Common myeloid progenitor, CD34-positive (primary cell): ENCODE measurements at places on chromosomes 4 and X.

DNA sequence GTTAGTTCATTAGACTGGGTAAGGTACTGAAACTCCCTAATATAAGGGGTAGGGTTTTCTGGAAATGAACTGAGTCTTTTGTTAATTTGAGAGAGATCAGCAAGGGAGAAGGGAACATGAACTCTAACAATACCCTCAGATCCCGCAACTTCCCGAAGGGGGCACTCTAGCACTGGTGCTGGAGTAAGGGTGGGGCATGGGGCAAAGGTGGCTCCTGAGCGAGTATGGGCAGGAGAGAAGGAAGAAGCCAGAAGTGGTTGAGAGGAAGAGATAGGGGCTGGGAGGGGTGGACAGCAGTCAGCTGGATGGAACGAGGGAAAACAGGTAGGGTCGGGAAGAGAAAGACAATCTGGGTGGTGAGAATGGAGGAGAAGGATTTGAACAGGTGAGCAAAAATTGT lies 183.2 kb upstream of the MAGEE2 start:
- DNase-seq: no peak

DNA sequence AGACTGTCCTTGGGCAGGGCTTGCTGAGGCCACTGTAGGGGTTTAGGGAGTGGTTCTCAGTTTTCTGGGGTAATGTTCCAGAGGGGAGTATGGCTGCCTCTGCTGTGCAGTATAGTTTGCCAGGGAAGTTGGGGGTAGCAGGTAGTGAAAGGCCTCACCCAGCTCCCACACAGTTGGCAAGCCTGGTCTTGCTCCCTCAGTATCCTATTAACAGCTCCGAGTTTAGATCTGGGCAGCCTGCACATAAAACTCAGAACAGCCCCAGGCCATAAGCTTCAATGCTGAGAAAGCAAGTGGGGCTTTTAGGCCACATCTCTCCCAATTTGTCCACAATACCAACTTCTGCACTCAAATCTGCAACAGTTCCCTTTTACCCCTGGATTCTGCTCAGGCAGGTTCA lies 205.2 kb downstream of the GALNTL6 start:
- no peak for DNase-seq

DNA sequence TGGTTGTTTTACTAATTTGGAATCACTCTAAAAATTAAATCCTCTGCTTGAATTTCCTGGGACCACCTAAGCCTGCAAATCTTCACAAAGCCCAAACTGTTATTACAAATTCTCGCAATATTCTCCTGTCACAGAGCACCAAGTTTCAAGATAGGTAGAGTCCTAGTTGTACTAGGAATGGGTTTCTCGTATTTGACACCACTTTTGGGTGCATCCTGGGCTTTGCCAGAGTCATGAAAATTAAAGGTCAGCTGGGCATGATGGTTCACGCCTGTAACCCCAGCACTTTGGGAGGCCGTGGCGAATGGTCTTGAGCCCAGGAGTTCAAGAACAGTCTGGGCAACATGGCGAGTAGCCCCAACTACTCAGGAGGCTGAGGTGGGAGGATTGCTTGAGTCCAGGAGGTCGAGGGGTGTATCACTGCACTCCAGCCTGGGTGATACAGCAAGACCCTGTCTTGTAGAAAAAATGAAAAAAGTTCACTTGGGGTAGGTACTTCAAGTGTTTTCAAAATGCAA lies 30.6 kb upstream of the MANBA start:
- no peak for DNase-seq

DNA sequence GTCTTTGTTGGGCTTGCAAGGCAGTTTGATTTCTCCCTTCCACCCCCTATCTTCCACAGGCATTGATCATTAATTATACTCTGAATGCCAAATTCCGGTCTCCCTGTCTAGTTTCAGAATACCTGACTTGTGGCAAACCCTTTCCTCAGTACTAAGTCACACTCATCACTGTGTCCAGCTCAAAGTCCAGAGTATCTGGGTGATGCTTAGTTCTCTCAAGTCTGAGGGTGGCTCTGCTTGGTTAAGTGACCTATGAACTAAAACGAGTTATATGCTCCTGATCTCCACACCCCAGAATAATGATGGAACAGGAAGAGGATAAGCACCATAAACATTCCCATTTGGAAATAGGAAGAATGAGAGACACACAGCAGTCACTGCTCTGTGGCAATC lies 6.5 kb downstream of the SMIM9 start:
- DNase-seq: no peak

- no peak for DNase-seq
Measured at GRCh38 chrX:11050013-11050412, 61.1 kb upstream of the HCCS start.

- DNase-seq: no peak
Measured at GRCh38 chr4:13659341-13660070, 32.0 kb upstream of the BOD1L1 start.

GRCh38 chr4:172489861-172490260 lies 676.7 kb downstream of the GALNTL6 start:
- DNase-seq: no peak

DNA sequence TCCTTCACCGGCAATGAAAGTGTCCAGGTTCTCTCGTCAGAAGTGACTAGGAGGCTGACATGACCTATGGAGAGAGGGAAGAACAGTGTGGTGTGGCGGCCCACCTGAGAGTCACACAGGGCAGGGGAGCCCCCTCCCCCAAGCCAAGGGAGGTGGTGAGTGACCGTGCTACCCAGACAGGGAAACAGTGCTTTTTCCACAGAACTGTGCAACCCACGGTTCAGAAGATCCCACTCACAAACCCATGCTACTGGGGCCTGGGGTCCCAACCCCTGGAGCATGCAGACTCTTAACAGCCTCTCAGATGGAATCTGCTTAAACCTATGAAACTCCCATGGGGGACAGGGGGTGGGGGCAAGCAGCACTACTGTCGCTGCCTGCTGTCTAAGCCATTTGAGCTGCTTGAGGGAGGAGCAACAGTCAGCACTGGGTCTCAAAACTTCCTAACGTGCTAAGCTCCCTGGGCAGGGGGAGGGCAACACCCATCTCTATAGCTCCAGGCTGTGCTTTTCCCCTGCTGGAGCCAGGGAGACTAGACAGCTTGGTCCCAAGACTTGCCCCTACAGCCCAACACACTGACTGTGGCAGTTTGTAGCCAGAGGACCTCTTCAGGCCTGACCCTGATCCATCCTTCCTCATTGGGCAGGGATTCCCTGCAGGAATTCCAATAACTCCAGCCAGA lies 850.4 kb upstream of the AADAT start:
- DNase-seq: no peak

DNA sequence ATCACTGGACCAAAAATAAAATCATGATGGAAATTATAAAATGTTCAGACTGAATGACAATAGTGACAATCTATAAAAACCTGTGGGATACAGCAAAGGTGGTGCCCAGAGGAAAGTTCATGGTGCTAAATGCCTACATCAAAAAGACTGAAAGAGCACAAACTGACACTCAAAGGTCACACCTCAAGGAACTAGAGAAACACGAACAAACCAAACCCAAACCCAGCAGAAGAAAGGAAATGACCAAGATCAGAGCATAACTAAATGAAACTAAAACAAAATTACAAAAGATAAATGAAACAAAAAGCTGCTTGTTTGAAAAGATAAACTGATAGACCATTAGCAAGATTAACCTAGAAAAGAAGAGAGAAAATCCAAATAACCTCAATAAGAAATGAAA lies 78.7 kb downstream of the ANAPC10 start:
- no peak for DNase-seq

DNA sequence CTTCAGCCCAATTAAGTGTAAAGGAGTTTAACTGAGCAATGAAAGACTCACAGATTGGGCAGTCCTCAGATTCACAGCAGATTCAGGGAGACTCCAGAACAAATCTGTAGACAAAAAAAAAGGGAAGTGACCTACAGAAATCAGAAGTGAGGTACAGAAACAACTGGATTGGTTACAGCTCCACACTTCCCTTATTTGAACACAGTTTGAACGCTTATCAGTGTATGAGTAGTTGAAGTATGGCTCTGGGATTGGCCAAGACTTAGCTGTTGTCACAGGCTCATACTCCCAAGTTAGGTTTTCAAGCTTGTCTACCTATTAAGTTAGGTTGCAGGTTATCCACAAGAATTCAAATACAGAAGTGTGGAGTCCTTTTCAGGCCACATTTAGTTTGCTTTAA lies 112.4 kb upstream of the ELOVL6 start:
- peak; percentile 29 for DNase-seq

- DNase-seq: no peak
Measured at GRCh38 chr4:69095301-69095731, 958 bp upstream of the UGT2B7 start.

GRCh38 chr4:6478546-6479220 lies 6.3 kb upstream of the PPP2R2C start:
- DNase-seq: no peak
